ENCODE measurements at places on chromosomes 7 and 10. TPM values are rescaled to one million over a fixed set of nuclear protein-coding genes. Genes with fewer than 3 reads are reported as not detected.
A peak's percentile ranks its signal among the peaks of the same experiment; 100 is the strongest.

- no peak for DNase-seq
Observed at GRCh38 chr10:63600540-63600939, 79.3 kb downstream of the REEP3 start.

DNA sequence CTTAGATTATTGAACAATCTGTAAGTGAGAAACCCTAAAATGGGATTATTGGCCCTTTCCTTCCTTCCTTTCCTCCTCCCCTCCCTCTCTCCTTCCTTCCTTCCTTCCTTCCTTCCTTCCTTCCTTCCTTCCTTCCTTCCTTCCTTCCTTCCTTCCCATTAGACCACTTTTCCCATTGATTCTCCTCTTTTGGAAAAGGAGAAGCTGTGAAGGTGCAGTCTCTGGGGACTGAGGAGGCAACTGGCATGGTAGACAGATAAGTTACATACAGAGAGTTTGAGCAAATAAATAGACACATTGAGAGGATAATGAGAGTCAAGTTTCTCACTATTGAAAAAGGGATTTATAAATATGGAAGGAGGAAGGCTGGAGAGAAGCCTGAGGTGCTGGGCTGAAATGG, 45.0 kb upstream of the CCDC7 start:
- DNase-seq, result no peak

DNA sequence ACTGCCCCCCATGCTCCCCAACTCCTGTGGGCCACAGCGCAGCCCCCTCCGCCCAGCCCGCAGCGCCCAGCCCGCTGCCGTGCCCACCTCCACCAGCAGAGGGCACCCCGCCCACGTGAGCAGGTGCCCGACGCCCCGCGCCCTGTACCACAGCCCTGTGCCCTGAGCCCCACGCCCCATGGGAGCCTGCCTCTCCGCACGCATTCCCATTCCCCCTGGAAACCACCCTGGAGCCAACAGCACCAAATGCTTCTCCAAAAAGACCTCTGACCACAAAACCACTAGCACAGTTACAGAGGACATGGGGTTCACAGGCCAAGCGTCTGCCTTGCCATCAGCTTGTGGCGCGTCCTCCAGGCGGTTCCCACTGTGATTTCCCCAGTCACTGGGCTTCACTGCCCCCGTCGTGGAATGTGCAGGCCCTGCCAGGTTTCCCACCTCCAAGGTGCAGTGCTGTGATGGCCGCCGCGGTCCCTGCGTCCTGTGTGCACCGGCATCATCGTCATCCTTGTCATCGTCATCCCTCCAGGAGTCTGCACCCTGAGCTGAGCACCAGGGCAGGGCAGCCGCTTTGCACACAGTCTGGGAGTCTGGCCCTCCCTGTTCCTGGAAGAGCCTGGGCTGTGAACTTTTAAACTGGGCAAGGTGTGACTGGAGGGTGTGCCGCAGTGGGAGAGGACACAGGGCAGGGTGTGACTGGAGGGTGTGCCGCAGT, 61.7 kb downstream of the PWWP2B start:
- no peak for DNase-seq

- DNase-seq, result no peak
Observed at GRCh38 chr7:17153536-17153935, 144.9 kb upstream of the AHR start.

DNA sequence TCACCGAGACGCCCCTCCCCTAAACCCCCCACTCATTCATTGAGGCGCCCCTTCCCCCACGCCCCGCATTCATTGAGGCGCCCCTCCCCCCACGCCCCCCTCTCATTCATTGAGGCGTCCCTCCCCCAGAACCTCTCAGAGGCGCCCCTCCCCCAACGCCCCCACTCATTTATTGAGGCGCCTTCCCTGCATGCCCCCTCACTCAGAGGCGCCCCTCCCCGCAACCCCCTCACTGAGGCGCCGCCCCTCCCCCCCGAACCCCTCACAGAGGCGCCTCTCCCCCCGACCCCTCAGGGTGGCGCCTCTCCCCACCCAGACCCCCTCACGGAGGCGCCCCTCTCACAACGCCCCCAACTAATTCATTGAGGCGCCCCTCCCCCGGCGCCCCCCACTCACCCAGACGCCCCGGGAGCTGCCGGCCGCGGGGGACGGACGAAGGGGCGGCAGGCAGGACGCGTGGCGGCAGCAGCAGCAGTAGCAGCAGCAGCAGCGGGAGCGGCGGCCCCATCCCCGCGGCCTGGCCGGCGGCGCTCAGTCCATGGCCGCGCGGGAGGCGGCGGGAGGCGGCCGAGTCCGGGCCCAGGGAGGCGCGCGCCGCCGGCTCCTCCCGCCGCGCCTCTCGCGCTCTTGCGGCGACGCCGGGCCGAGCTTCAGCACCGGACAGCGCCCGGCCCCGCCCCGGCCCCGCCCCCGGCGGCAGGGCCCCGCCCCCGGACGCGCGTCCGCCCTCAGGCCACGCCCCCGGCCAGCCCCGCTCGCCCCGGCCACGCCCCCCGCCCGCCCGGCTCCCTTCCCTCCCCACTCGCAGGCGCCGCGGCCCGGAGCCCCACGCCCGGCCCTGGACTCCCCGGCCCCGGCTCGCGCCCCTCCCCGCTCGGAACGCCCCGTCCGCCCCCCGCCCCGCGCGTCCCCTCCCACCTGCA, at the start of gene PTPRN2:
Gene PTPRN2 (minus strand): TSS at position 662 of the 923 bp plus-strand sequence.
- peak; percentile 21 for DNase-seq

- DNase-seq, result no peak
Observed at GRCh38 chr7:101160910-101161309, 4.5 kb downstream of the VGF start.

DNA sequence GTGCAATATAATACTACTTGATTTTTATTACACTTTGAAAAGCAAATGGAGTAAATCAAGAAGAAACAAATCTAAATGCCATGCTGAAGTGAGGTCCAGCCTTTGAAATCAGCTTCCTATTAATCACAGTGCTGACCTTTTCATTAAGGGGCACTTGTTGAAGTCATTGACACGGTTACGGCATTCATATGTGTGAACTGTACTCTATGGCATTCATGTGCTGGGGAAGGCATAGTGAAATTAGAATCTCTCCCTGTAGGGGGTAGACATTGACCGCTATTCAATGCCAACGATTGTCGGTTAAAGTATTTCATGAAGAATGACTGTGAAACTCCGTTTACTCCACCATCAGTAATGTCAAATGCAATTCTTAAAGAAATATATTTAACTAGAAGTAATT, 296.1 kb upstream of the SEMA3A start:
- DNase-seq, result no peak

GRCh38 chr10:35792291-35792690, 150.2 kb upstream of the FZD8 start:
- no peak for DNase-seq

GRCh38 chr7:116834815-116835504, 27.4 kb upstream of the CAPZA2 start:
- DNase-seq, result no peak

- no peak for DNase-seq
Observed at GRCh38 chr10:14328881-14329672, 1.6 kb downstream of the FRMD4A start.

DNA sequence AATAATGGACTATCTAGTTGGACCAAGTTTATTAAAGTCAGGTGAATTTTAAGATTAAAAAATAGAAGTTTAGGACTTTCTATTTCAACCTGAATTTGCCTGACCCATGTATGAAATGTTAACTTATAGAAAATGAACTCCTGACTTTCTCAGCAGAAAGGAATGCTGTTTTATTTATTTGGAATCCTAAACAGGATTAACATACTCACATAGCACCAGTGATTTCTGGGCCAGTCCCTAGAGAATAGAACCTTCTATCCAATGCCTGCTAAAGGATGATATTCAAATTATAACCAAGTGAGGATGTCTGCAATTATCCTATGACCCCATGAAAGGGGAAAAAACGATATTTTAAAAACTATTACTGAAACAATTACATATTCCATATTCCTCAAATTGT, 148.8 kb downstream of the CHRM2 start:
- DNase-seq, result no peak

DNA sequence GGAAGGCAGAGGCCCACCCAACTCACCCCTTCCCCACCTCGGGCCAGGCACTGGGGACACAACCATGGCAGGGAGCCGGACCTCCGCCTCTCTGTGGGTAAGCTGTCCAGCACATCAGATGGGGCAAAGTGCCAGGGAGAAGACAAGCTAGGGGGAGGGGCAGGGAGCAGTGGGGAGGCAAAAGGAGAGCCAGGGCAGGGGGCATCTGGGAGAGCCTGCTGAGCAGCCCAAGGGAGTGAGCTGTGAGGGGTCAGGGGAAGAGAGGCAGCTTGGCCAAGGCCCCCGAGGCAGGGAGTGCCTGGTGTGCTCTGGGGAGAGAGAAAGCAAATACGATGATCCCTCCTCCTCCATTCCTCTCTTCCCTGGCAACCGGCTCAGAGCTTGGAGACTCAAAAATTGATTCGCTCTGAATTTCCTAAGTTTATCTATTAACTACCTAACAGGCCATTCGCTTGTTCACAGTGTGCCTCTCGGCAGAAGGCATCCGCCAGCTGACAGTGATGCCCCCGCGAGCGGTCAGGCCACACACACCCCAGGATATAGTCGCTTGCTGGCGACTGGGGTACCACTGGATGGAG, 4.5 kb downstream of the CAMK2B start:
- DNase-seq, result no peak

DNA sequence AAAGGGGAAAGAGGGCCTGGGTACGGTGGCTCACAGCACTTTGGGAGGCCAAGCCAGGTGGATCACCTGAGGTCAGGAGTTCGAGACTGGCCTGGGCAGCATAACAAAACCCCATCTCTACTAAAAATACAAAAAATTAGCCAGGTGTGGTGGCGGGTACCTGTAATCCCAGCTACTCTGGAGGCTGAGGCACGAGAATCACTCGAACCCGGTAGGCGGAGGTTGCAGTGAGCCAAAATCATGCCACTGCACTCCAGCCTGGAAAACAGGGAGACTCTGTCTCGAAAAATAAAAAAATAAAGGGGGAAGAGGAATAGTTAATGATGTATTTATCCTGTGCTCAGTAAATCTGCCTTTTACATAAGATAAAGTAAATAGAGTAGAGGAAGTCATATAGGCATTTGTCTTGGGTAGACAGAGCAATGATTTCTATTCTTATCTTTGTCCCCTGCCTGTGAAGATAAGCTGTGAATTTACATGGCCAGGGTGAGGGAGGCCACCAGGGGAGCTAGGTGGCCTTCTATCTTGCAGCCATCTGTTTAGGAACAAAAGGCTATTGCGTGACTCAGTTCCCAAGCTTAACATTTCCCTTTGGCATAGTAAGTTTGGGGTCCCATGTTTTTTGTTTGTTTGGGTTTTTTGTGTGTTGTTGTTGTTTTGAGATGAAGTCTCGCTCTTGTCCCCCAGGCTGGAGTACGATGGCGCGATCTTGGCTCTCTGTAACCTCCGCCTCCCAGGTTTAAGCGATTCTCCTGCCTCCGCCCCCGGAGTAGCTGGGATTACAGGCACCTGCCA, 73.2 kb upstream of the GTF2I start:
- no peak for DNase-seq

- DNase-seq, result no peak
Observed at GRCh38 chr7:40468891-40469864, 334.4 kb downstream of the SUGCT start.

DNA sequence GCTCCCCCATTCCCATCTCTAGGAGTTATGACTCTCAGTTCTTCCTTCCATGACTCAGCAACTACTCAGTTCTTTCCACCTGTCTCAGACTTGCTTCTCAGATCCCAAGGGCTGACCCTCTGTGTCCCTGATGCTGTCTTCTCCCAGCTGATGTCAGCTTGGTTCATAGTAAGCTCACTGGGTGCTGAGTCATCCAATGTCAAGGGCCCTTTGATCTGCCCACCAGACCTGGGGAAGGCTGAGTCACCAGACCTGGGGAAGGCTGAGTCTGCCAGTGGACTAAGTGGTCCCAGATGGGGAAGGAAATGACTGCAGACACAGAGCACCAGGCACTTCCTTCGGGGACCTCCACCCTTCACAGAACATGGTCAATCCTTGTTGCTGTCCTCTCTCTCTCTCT, 76.1 kb upstream of the ZEB1 start:
- DNase-seq, result no peak

GRCh38 chr10:10126218-10126617, 891.5 kb upstream of the CELF2 start:
- DNase-seq, result no peak

- no peak for DNase-seq
Observed at GRCh38 chr7:122689346-122690109, 9.4 kb downstream of the RNF133 start.

- DNase-seq, result no peak
Observed at GRCh38 chr7:2066251-2066919, 166.4 kb downstream of the MAD1L1 start.

DNA sequence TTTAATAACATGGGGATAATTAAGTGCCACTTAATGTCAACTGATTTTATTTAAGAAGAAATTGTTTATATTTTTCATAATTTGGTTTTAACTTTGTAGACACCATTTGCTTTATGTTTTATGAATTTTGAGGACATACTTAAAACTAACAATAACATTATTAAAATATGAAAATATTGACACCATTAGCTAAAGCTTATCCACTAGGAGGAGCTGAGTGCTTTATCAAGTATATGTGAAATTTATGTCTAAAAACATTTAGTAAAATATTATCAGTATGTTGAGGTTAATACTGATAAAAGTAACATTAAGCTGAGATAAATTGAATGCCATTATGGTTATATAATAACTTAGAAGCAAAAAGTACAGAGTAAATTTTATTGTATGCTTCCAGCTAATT, 622.1 kb downstream of the ARL4A start:
- DNase-seq, result no peak

DNA sequence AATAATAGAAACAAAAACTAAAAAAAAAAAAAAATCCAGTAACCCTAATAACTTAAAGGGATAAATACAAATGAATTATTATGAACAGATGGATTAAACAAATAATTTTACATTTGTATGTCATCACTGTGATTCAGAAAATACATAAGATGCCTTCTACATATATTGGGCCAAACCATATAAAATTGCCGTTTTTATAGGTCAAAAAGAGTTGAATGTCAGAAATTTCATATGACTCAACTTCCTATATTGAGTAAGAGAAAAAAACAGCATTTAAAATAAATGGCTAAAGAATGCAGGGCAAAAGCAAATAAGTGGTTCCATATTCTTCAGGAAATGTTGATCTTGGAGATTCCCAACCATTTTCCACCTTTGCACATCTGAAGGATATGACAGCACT, 9.4 kb downstream of the SLC35B4 start:
- no peak for DNase-seq

Gene FLNC
- polyA plus RNA-seq, result 21.0 TPM

Gene HSPA12A
- polyA plus RNA-seq, result 35.8 TPM

Gene ERVW-1
- polyA plus RNA-seq, result 0.83 TPM

Gene PPP1R9A
- polyA plus RNA-seq, result 27.1 TPM

Gene FKBP6
- 0.27 TPM for polyA plus RNA-seq

Gene NPC1L1
- 2.5 TPM for polyA plus RNA-seq

Gene EVX1
- 0.23 TPM for polyA plus RNA-seq

Gene CCL24
- 2.1 TPM for polyA plus RNA-seq

Gene GRM8
- 7.0 TPM for polyA plus RNA-seq

Data from right renal pelvis (tissue), 4 donors.